Fibroblast of skin of left quadriceps (primary cell): ENCODE measurements at places on chromosomes 7 and 10.

- no peak for DNase-seq
Observed at GRCh38 chr10:15167411-15168290, 842 bp downstream of the NMT2 start.

GRCh38 chr7:3312583-3312982 lies 11.5 kb downstream of the SDK1 start:
- DNase-seq: no peak

- no peak for DNase-seq
Observed at GRCh38 chr7:104208421-104208780, 588 bp upstream of the ORC5 start.

GRCh38 chr10:117424883-117425649 lies 49.8 kb upstream of the PDZD8 start:
- DNase-seq: no peak

DNA sequence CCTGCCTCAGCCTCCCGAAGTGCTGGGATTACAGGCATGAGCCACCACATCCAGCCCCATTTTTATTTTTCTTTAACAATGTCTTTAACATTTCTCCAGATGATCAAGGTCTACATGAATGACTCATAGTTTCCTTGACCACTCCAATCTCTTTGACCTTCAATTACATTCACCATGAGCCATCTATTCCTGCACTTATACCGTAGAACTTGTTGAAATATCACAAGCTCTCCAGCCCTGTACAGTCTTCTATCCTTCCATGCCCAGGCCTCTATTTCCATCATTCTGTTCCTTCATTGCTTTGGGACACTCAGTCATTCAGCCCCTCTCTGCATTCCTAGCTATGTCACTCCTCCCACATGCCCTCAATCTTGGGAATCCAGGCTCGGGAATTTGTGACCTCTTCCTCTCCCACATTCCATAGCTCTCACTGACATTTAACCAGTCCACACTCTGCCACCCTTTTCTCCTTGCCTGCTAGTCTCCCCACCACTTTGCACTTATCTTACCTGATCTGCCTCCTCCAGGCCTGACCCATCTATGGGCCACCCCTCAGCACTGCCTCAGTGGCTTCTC lies 151.8 kb upstream of the STK17A start:
- no peak for DNase-seq

DNA sequence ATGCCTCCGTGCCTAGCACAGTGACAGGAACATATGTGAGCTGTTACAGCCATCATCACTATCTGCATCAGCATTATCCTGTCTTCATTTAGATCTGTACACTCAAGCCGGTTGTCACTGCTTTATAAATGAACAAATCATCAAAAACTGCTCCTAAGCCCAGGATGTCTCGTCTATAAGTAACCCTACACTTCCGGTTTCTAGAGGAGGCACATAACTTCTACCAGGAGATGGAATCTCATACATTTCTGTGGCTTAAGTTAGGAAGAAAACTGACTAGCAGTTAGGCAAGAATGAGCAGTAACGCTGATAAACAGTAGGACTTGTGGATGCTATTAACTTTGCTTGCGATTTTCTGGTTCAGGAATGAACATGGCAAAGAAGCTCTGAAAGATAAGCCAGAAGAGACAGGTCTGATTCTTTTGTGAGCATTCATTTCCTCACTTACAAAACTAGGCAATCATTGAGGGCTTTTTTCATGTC lies 1199.2 kb downstream of the SORCS3 start:
- no peak for DNase-seq

- no peak for DNase-seq
Observed at GRCh38 chr7:136877990-136878389, 9.5 kb downstream of the CHRM2 start.
